Activated T-cell treated with anti-CD3 and anti-CD28 coated beads, Interleukin-2, amount 50 U/mL, for 24 hours (primary cell): ENCODE measurements at places on chromosomes 6 and 20.

DNA sequence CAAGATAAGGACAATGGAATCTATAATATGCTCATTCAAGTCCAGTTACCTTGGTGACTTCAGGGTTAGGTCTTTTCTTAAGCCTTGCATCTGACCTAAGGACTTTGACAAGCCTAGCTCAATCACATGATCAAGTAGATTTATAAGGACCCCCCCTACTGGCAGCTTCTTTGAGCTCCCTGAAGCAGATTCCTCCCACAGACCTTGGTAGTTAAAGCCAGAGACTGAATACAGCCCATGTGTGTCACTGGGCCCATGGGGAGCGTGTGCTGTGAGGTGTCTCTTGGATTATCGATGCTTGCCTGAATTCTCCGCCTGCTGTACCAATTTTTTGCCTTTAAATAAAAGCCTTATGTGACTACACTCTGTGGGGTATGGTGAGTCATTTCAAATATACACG lies 372.7 kb upstream of the RGS17 start:
- H3K4me3 ChIP-seq: no peak overlapping the region
- H3K27ac ChIP-seq: no peak overlapping the region
- H3K27me3 ChIP-seq: no peaks in the 10 kb centered on the region
- no peaks in the 10 kb centered on the region for H3K36me3 ChIP-seq

DNA sequence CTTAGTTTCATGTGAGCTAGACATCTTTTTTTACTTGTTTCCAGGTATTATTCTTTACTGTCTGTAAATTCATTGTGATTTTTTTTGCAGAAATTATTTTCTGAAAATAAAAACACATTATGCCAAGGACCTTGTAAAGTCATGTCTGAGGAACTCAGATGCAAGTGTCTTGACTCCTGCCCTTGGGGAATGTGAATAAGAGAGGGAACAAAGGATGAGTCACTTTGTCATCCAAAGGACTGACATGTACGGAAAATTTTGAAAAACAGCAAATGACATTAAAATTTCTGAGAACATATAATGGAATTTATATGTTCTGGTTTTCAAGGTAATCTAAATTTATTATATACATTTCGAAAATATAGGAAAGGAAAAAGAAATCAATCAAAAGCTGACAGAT lies 660.4 kb downstream of the CD109 start:
- H3K4me1 ChIP-seq: no peaks in the 10 kb centered on the region
- H3K27me3 ChIP-seq: no peaks in the 10 kb centered on the region
- DNase-seq: no peak

GRCh38 chr20:45358282-45359068 lies 4.5 kb upstream of the SYS1 start:
- H3K4me3 ChIP-seq: no peak overlapping the region
- peaks cover 63% of the 10 kb centered on the region for H3K4me1 ChIP-seq

DNA sequence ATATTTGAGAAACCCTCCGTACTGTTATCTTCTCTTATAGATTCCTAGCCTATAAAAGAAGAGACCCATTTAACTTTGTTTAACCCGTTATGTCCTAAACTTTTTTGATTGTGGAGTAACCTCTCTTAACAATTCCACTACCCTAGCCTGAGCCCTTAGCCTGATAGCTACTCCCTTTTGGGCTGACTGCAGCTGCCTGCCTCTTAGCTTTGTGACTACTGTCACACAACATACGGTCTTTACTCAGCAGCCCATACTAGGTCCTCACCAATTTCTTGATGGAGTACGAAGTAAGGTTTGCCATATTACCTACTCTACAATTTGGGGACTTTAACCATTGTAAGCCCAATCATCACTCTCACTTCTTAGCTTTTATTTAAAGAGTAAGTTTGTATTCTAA lies 72.7 kb downstream of the QRSL1 start:
- H3K27ac ChIP-seq: no peak overlapping the region
- no peaks in the 10 kb centered on the region for H3K36me3 ChIP-seq
- DNase-seq: no peak
- H3K27me3 ChIP-seq: peaks cover 38% of the 10 kb centered on the region
- H3K4me3 ChIP-seq: no peak overlapping the region

DNA sequence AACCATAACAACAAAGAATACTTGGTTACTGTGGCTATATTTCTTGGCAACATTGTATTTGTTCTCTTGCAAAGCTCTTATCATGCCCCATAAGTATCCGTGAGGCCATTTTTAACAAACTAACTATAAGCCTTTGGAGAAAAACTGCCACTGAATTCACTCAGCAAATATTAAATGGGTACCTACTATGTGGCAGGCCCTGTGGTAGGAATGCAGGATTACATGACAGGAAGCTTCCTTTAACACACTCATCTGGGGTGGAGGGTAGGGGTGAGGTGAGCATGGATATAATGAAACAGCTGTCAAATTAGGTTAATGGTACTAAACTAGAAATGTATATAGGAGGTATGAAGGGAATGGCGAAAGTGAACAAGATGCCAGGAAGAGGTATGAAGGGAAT lies 504.8 kb downstream of the MEI4 start:
- no peak overlapping the region for H3K27ac ChIP-seq
- no peaks in the 10 kb centered on the region for H3K4me1 ChIP-seq
- no peak overlapping the region for H3K4me3 ChIP-seq
- no peak for DNase-seq

DNA sequence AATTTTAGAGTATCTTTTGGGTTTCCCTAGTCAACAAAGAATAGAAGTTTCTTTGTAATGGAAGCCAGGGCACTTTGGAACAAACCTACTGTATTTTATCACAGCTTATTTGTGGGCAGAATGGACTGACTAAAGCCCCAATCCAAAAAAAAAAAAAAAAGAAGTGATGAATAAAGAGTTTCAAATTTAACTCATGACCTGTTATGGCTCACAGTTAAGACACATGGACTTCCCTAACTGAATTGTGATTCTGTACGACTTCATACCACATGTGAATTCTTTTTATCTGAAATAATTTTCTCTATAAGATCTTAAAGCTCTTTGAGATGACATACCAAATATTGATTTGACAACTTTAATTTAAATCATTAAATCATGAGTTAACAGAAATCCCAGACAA lies 77.2 kb downstream of the FILIP1 start:
- no peaks in the 10 kb centered on the region for H3K4me1 ChIP-seq
- no peak overlapping the region for H3K27ac ChIP-seq
- no peak for DNase-seq
- no peak overlapping the region for H3K4me3 ChIP-seq
- H3K27me3 ChIP-seq: peaks cover 43% of the 10 kb centered on the region
- H3K36me3 ChIP-seq: no peaks in the 10 kb centered on the region
